ENCODE measurements at places on chromosomes 3 and 15.

DNA sequence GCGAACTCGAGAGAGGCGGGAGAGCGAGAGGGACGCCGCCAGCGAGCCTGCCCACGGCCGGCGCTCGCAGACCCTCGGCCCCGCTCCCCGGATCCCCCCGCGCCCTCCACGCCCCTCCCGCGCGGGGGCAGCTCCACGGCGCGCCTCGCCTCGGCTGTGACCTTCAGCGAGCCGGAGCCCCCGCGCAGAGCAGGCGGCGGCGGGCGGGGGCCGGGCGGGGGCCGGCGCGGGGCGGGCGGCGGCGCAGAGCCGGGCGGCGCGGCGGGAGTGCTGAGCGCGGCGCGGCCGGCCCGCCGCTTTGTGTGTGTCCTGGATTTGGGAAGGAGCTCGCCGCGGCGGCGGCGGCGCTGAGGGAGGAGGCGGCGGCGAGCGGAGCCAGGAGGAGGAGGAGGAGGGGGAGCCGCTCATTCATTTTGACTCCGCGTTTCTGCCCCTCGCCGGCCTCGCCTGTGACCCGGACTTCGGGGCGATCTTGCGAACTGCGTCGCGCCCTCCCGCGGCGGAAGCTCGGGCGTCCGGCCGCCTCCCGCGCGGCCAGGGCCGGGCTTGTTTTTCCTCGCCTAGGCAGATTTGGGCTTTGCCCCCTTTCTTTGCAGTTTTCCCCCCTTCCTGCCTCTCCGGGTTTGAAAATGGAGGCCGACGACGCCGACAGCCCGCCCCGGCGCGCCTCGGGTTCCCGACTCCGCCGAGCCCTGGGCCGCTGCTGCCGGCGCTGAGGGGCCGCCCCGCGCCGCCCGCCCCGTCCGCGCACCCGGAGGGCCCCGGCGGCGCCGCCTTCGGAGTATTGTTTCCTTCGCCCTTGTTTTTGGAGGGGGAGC, 524 bp downstream of the IGF1R start:
- peaks cover 32% of the 10 kb centered on the region for H3K4me1 ChIP-seq
- H3K27me3 ChIP-seq = no peaks in the 10 kb centered on the region
- no peaks in the 10 kb centered on the region for H3K36me3 ChIP-seq
- H3K27ac ChIP-seq = peak overlapping the region; percentile 94
- peak; percentile 58 for DNase-seq

DNA sequence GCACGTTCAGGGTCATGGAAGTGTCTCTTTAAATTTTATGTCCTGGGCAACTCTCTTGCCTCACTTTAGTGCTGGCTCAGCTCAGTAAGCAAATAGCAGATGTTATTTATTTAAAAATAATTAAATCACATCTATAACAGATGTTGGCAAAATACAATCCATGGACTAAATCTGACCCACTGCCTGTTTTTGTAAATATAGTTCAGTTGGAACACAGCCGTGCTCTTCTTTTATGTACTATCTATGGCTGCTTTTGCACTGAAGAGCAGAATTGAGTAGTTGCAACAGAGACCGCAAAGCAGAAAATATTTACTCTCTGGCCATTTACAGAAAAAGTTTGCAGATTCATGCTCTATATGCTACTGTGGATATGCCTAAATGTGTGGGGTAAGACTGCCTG, 79.2 kb downstream of the SAMMSON start:
- peaks cover 17% of the 10 kb centered on the region for H3K27me3 ChIP-seq
- H3K4me1 ChIP-seq = no peaks in the 10 kb centered on the region
- H3K4me3 ChIP-seq = no peak overlapping the region
- no peak overlapping the region for H3K27ac ChIP-seq
- DNase-seq = no peak

DNA sequence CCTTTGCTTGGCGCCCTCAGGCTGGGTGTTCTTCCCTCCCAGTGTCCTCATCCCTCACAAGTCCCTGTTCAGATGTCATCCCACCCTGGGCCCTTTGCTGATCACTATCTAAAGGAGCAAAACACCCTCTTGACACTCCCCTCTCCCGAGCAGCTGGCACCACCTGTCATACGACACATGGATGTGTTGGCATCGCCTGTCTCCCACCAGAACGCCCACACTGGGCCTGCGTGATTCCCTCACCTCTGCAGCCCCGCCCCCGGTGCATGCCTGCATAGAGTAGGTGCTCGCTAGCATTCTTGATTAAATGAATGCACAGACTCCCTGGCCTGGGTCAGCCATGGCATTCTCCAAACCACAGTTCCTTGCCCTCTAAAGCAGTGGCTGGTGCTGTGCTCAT, 75.8 kb downstream of the DNAJB8 start:
- H3K36me3 ChIP-seq = no peaks in the 10 kb centered on the region
- H3K27me3 ChIP-seq = no peaks in the 10 kb centered on the region

DNA sequence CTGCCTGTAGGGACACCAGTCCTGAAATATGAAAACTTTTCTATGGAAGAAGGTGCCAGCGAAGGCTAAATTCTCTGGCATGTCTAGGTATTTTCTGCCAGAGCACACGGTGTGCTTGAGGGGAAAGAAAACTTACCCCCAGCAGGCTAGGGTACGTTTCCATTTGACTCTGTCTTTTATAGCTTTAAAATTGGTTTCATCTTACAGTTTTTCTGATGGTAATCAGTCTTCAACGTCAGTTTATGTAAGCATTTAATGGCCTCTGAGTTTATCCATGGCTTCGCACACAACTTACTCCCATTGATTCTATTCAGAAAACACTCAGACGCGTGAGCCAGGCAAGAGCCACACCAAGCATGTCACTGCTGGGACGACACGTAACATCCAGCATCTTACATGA, 249.7 kb downstream of the ADAMTS17 start:
- H3K4me3 ChIP-seq = no peak overlapping the region
- H3K4me1 ChIP-seq = no peaks in the 10 kb centered on the region
- no peak for DNase-seq
- H3K36me3 ChIP-seq = peaks cover 10% of the 10 kb centered on the region
- H3K27ac ChIP-seq = no peak overlapping the region

GRCh38 chr3:123105201-123106189, 38.7 kb downstream of the PDIA5 start:
- H3K36me3 ChIP-seq = peaks cover 45% of the 10 kb centered on the region
- no peak overlapping the region for H3K27ac ChIP-seq
- no peaks in the 10 kb centered on the region for H3K27me3 ChIP-seq
- no peak overlapping the region for H3K4me3 ChIP-seq

- no peak for DNase-seq
- H3K36me3 ChIP-seq = no peaks in the 10 kb centered on the region
- no peaks in the 10 kb centered on the region for H3K27me3 ChIP-seq
These were observed 12.7 kb downstream of the C3orf22 start for GRCh38 chr3:126546013-126546412.

DNA sequence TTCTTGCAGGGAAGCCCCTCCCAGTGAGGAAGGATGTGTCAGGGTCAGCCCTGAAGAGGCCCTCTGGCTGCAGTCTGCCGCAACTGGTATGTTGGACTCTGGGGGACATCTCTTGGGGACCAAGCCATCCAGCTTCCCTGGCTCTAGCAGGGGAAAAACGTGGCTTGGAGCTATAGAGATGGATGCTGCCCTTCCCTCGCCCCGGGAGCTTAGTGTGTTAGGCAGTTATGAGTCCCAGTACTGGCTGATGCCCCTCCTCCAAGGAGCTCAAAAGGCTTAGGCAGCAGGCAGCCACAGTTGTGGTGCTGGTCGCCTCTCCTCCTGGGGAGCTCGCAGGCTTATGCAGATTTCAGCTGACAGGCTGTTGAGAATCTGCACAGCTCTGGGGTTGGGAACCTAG, 353.1 kb upstream of the GBE1 start:
- H3K27ac ChIP-seq = no peak overlapping the region
- no peak for DNase-seq
- peaks cover 4% of the 10 kb centered on the region for H3K27me3 ChIP-seq
- H3K36me3 ChIP-seq = no peaks in the 10 kb centered on the region
- H3K4me1 ChIP-seq = no peaks in the 10 kb centered on the region
- no peak overlapping the region for H3K4me3 ChIP-seq

GRCh38 chr3:88113311-88114162, 36.2 kb upstream of the C3orf38 start:
- H3K27me3 ChIP-seq = no peaks in the 10 kb centered on the region
- H3K4me3 ChIP-seq = no peak overlapping the region
- H3K4me1 ChIP-seq = peaks cover 20% of the 10 kb centered on the region
- peak; percentile 71 for DNase-seq

DNA sequence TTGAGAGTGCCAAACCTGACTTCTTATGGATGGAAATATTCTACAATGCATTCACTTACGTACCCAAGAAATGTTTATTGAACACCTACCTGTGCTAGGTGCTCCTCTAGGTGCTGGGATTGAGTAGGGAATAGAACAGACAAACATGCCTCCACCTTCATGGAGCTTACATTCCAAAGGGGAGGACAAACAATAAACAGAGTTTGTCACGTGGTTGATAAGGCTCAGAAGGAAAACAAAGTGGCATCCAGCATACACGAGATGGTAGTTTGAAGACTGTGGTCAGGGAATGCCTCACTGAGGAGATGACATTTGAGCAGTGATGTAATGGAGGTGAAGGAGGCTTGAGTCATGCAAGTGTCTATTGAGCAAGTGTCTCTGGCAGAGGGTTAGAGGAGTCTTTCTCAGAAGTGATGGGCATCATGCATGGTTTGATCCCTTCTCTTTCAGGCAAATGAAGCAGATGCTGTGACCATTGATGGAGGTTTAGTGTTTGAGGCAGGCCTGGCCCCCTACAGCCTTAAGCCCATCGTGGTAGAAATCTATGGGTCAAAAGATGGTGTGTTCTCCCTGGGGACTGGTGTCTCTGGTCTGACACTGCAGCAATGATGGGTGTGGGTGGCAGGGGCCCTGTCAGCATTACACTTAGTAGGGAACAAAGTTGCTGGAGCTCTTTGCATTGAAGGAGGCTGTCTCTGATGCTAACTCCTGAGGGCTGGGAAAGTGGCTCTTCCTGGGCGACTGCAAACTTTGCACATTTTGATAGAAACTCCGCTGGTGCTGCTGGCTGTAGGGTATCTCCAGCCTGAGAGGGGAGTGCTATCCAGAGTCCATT, 29.7 kb upstream of the TOPBP1 start:
- H3K4me3 ChIP-seq = no peak overlapping the region
- no peaks in the 10 kb centered on the region for H3K4me1 ChIP-seq
- H3K27me3 ChIP-seq = no peaks in the 10 kb centered on the region
- H3K36me3 ChIP-seq = no peaks in the 10 kb centered on the region

DNA sequence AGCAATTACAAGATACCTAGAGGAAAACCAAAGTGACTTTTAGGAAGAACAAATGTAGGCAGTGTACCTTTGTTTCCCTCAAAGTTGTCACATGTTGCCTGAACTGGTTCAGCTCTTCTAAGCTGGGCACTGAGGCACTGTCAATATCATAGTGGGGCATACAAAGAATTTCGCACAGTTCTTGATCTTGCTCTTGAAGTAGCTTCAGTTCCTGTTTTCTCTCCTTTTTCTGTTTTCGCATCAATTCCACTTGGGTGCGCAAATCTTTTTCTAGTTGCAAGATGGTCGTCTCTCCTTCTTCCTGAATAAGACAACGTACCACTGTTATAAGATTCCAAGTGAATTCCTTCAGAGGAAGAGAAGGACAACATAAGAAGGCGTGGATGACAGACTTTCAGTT, 12.7 kb downstream of the PRC1 start:
- H3K27ac ChIP-seq = no peak overlapping the region
- no peak overlapping the region for H3K4me3 ChIP-seq
- DNase-seq = no peak
- H3K36me3 ChIP-seq = peaks cover 66% of the 10 kb centered on the region
- no peaks in the 10 kb centered on the region for H3K27me3 ChIP-seq
- H3K4me1 ChIP-seq = peaks cover 6% of the 10 kb centered on the region

DNA sequence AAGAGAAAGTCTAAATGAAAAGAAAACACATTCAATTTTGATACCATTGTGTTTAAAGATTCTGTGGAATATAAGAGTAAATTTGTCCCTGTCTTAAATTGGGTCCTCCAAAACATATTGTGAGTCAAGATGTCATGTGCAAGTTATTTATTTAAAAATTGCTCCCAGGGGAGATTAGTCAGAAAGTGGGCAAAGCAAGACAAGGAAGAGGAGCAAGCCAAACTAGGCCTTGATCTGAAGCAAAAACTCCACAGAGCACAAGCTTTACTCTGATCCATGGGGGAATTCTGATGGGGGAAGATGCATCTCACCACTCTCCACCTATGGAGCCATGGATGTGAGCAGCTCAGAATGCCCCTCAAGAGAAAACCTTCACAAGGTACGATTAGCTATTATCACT, 342.8 kb upstream of the IL12A start:
- no peak overlapping the region for H3K4me3 ChIP-seq
- H3K4me1 ChIP-seq = no peaks in the 10 kb centered on the region
- no peaks in the 10 kb centered on the region for H3K36me3 ChIP-seq
- no peak for DNase-seq

DNA sequence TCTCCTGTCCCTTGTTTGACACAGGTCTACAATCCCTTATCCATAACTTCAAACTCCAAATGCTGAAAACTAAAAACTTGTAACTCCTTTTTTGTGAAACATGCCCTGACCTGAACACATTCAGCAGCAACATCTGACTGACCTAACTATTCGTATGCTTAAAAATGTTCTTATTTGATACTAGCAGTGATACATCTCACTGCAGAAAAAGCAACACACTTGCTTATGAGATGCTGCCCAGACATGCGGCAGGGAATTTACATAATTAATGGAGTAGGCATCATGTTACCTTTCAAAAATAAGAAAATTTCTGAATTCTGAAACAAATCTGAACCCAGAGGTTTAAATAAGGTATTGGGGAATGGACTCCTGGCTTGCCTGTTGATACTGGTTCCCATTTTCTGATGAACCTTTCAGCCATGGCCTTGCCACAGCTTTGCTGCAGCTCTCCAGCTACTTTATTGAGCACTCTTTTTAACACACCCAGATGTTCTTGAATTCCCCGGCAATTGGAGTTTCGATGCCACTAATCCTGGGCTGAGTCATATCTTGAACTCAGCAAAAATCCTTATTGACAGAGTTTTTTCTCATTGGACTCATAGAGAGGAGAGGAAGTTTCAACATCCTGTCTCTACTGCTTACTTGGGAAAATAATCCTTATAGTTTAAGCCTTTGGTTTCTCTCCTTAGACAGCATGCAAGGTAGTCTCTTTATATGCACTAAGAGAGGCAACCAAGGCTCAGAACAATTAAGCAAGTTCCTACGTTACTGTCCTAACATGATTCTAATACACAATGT, 296.6 kb upstream of the LMCD1 start:
- H3K4me3 ChIP-seq = no peak overlapping the region
- no peaks in the 10 kb centered on the region for H3K4me1 ChIP-seq
- peaks cover 3% of the 10 kb centered on the region for H3K27me3 ChIP-seq
- H3K36me3 ChIP-seq = no peaks in the 10 kb centered on the region
- H3K27ac ChIP-seq = no peak overlapping the region

- H3K27me3 ChIP-seq = no peaks in the 10 kb centered on the region
- no peak overlapping the region for H3K4me3 ChIP-seq
- H3K27ac ChIP-seq = no peak overlapping the region
- H3K4me1 ChIP-seq = no peaks in the 10 kb centered on the region
- DNase-seq = no peak
These were observed 179.4 kb downstream of the SHOX2 start for GRCh38 chr3:157926822-157927221.

GRCh38 chr3:61729038-61729634, 167.8 kb downstream of the PTPRG start:
- no peaks in the 10 kb centered on the region for H3K36me3 ChIP-seq
- peaks cover 3% of the 10 kb centered on the region for H3K27me3 ChIP-seq
- H3K4me1 ChIP-seq = no peaks in the 10 kb centered on the region

Measured in activated naive CD4-positive, alpha-beta T cell treated with anti-CD3 and anti-CD28 coated beads for 36 hours (primary cell).